Naive thymus-derived CD4-positive, alpha-beta T cell (primary cell): ENCODE measurements at places on chromosomes 12 and 14. TPM values are rescaled to one million over a fixed set of nuclear protein-coding genes. Genes with fewer than 3 reads are reported as not detected.

The PPFIA2 gene
- not detected for total RNA-seq

The BIN2 gene
- 255 TPM for total RNA-seq

The CFAP251 gene
- total RNA-seq, result 1.1 TPM

The FRMD6 gene
- 4.8 TPM for total RNA-seq

The HNF1A gene
- total RNA-seq, result not detected

The DCAF4 gene
- 21.8 TPM for total RNA-seq

The GLI1 gene
- total RNA-seq, result 1.4 TPM

The PCBP2 gene
- total RNA-seq, result 1,110 TPM

The POTEM gene
- not detected for total RNA-seq

The GALNT9 gene
- not detected in 2 replicates for total RNA-seq

The USP44 gene
- total RNA-seq, result 4.8 TPM

The RIN3 gene
- total RNA-seq, result 132 TPM

The PTCSC3 gene
- not detected for total RNA-seq

The NRXN3 gene
- total RNA-seq, result not detected

The ZNF384 gene
- total RNA-seq, result 93.2 and 98.2 TPM in 2 replicates

The IRAK3 gene
- 3.4 TPM for total RNA-seq

The PMCH gene
- not detected for total RNA-seq

The PRB2 gene
- not detected in 2 replicates for total RNA-seq

The KLRD1 gene
- total RNA-seq, result 0.92 TPM

The RDH12 gene
- total RNA-seq, result not detected

The HOXC6 gene
- not detected for total RNA-seq

The NAV3 gene
- not detected in 2 replicates for total RNA-seq

The CCNT1 gene
- 70.6 TPM for total RNA-seq

The MYO1A gene
- total RNA-seq, result 1.1 and 2.2 TPM in 2 replicates

The ZBTB39 gene
- total RNA-seq, result 12.8 TPM

The LRRC10 gene
- total RNA-seq, result not detected

The HOXC12 gene
- not detected for total RNA-seq

The PTPN6 gene
- 249 TPM for total RNA-seq

The FAM234B gene
- 5.8 TPM for total RNA-seq

The PPTC7 gene
- total RNA-seq, result 38.8 TPM

The ATXN7L3B gene
- total RNA-seq, result 46.9 TPM

The UNC119B gene
- total RNA-seq, result 26.7 TPM

The HIGD1C gene
- not detected for total RNA-seq

The TAS2R7 gene
- not detected for total RNA-seq

The OR6C70 gene
- total RNA-seq, result not detected

The CLEC2D gene
- 187 TPM for total RNA-seq
